ENCODE measurements at places on chromosomes 1 and 21. TPM values are rescaled to one million over a fixed set of nuclear protein-coding genes. Genes with fewer than 3 reads are reported as not detected.

DNA sequence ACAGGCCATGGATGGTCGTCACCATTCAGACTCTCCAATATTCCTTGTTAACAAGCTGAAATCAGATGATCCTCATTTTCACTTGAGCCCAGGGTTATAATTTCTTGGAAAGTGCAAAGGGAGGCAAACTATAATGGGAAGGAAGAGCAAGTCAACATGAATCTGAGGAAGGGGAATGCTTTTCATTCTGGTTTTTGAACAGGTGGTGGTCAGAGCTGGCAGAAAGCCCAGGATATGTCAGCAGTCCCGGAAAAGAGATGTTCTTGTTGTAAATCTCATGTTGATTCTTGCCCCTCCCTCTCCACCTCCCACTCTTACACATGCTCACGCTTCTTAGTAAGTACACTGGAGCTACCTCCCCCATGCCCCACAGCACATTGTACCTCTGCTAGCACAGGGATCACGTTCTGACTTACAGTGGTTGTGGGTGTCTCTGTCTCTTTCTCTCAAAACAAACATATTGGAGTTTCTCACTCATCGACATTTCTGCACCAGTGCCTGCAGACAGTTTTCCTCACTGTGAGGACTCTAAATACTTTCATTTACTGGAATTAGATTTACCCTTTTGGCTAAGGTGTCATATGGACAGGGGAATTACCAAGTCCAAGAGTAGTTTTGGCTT, 77.6 kb downstream of the XCL2 start:
- H3K4me3 ChIP-seq: no peak overlapping the region
- no peaks in the 10 kb centered on the region for H3K27me3 ChIP-seq
- DNase-seq: peak; percentile 84
- H3K4me1 ChIP-seq: peaks cover 42% of the 10 kb centered on the region
- no peak overlapping the region for H3K27ac ChIP-seq

- H3K36me3 ChIP-seq: no peaks in the 10 kb centered on the region
- no peaks in the 10 kb centered on the region for H3K4me1 ChIP-seq
- no peak overlapping the region for H3K27ac ChIP-seq
- H3K4me3 ChIP-seq: no peak overlapping the region
Observed at GRCh38 chr1:47003896-47004403, 19.5 kb upstream of the CYP4X1 start.

DNA sequence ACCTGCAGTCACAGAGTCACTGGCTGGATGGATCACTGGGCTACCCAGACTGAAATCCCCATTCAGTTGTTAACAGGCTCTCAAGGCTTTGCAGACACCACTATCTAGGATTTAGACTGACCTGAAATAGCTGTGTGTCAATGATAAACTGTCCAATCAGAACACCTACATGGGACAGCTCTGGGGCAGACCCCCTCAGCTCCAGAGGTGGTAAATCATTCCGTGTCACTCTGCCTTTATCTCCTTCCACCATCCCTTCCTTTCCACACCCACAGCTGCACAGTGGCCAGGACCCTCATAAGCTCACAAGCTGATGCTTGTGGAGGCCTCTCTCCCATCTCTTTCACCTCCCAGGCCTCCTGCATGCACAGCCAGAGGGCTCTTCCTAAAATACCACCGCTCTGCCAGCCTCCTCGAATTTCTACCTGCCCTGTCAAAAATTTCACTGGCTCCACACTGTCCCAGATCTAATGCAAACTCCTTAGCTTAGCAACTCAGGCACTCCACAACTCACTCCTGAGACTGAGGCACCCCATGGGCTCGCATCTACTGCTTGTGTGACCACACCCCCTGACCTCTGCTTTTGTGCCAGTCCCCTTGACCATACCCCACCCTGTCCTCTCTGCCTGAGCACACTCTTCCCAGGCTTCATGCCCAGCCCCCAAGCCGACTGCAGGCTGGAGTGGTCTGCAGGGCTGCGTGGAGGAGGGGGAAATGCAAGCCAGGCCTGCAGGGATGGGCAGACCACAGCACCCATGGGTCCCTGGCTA, 5.8 kb downstream of the CAPZB start:
- H3K4me3 ChIP-seq: no peak overlapping the region
- H3K27ac ChIP-seq: no peak overlapping the region
- peaks cover 42% of the 10 kb centered on the region for H3K4me1 ChIP-seq

- no peak for DNase-seq
- peak overlapping the region; percentile 54 for H3K27ac ChIP-seq
- no peaks in the 10 kb centered on the region for H3K27me3 ChIP-seq
- peaks cover 48% of the 10 kb centered on the region for H3K4me1 ChIP-seq
- H3K36me3 ChIP-seq: no peaks in the 10 kb centered on the region
Observed at GRCh38 chr1:2230781-2231531, 2.8 kb downstream of the SKI start.

DNA sequence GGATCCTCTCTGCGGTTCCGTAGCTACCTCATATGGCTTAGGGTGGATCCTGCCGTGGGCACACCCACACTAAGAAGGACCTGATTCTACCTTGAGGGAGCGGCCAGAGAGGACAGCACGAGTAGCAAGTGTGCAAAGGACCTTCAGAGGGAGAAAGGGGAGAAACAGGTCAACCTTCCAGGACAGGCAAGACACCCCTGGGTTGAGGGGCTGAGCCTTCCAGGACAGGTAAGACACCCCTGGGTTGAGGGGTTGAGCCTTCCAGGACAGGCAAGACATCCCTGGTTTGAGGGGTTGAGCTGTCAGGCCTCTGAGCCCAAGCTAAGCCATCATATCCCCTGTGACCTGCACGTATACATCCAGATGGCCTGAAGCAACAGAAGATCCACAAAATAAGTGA, 23.1 kb upstream of the PDPN start:
- H3K4me1 ChIP-seq: no peaks in the 10 kb centered on the region
- DNase-seq: no peak
- H3K27ac ChIP-seq: no peak overlapping the region
- H3K4me3 ChIP-seq: no peak overlapping the region
- H3K36me3 ChIP-seq: no peaks in the 10 kb centered on the region
- H3K27me3 ChIP-seq: no peaks in the 10 kb centered on the region

DNA sequence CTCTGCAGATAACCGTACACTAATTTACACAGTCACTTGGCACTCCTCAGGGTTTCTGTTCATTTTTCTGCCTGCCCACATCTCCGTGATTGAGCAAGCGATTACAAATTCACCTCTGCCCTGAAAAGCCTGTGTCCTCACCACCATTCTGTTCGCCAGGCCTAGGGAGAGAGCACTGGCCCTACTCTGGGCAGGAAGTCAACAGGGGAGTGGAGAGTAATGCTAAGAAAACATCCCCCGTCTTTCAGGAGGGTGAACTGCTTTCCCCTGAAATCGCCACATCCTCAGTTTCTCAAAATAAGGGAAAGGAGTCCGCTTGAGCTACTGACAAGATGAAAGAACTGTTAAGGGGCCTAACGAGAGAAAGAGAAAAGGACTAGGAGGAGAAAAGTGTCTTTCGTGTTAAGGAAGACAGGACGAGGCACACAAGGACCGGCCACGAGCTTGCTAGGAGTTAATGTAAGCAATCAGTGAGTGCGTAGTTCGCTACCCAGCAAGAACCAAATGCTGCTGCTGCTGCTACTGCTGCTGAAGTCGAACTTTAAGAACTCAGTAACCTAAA, 632 bp downstream of the PEX19 start:
- H3K4me3 ChIP-seq: peak overlapping the region; percentile 92
- DNase-seq: peak; percentile 66
- peak overlapping the region; percentile 81 for H3K27ac ChIP-seq
- peaks cover 7% of the 10 kb centered on the region for H3K4me1 ChIP-seq
- no peaks in the 10 kb centered on the region for H3K27me3 ChIP-seq

TSPAN1 gene
- 1.7 TPM for total RNA-seq

DNA sequence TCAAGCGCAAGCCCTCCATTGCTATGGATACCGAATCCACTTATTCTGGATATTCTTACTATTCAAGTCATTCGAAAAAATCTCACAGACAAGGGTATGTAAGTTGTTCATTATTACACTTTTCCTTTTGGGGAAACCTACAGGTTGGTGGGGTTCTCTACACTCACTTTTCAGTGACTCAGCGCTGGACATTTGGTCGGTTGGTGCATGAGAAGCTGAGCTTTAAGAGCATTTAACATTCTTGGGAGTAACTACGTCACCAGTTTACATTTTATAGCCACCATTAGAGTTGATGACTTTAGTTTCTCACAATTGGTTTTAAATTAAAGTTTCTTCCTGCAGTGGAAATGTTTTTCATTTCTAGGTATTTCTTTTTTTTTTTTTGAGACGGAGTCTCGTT, 9.6 kb downstream of the VANGL1 start:
- DNase-seq: no peak
- no peak overlapping the region for H3K27ac ChIP-seq
- no peak overlapping the region for H3K4me3 ChIP-seq
- peaks cover 26% of the 10 kb centered on the region for H3K4me1 ChIP-seq
- H3K27me3 ChIP-seq: no peaks in the 10 kb centered on the region
- H3K36me3 ChIP-seq: peaks cover 3% of the 10 kb centered on the region

DNA sequence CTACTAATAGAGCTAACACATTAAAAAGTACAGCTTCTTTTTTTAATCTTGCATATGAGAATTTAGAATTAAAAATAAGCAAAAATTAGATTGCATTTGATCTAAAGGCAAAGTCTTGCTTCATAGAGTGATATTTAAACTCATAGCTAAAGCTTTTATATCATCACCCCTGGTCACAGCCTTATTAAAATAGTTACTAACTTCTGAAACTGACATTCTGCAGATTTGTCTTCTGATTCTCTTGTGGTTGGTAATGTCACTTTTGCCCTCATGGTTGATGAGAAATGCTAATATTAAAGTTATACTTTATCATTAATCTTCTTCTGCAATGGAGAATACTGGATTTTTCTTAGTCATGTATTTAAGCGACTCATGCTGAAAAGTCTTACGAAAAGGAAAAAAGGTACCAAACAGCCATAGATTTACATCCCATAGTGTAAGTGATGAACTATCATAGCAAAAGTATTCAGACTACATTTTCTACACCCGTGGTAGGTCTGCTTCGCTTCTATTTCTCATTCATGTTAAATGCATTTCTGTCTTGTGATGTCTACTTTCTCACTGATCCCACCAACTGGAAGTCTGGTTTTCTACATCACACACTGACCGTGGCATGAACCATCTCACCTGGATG, 330.5 kb upstream of the B3GALT2 start:
- no peaks in the 10 kb centered on the region for H3K4me1 ChIP-seq
- H3K4me3 ChIP-seq: no peak overlapping the region
- no peak for DNase-seq

CELA3A gene
- not detected for total RNA-seq

NSUN4 gene
- 16.9 TPM for total RNA-seq

DNA sequence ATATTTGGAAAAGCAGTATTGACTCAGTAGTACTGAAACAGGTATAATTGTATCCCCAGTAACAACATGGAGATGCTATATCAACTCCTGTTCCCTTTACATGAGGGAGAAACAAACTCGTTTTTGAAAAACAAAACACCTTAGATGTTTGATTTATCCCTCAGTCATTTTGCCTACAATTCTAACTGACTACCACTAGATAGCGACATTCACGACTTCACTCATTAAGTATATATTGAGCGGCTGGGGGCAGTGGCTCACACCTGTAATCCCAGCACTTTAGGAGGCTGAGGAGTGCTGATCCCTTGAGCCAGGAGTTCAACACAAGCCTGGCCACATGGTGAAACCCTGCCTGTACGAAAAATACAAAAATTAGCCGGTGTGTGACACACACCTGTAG, 83.3 kb downstream of the CYYR1 start:
- H3K27ac ChIP-seq: no peak overlapping the region
- no peaks in the 10 kb centered on the region for H3K27me3 ChIP-seq
- H3K4me1 ChIP-seq: no peaks in the 10 kb centered on the region

- H3K36me3 ChIP-seq: no peaks in the 10 kb centered on the region
- H3K4me3 ChIP-seq: peak overlapping the region; percentile 2
- no peaks in the 10 kb centered on the region for H3K27me3 ChIP-seq
- H3K27ac ChIP-seq: peak overlapping the region; percentile 62
Observed at GRCh38 chr1:159996653-159997052, 35.1 kb downstream of the PIGM start.

- DNase-seq: no peak
- peaks cover 2% of the 10 kb centered on the region for H3K27me3 ChIP-seq
- H3K4me3 ChIP-seq: no peak overlapping the region
- no peak overlapping the region for H3K27ac ChIP-seq
Observed at GRCh38 chr1:53370369-53370961, 42.6 kb upstream of the LRP8 start.

- H3K4me1 ChIP-seq: no peaks in the 10 kb centered on the region
- H3K36me3 ChIP-seq: no peaks in the 10 kb centered on the region
- H3K4me3 ChIP-seq: no peak overlapping the region
Observed at GRCh38 chr1:158257888-158258287, 3.7 kb downstream of the CD1A start.

DNA sequence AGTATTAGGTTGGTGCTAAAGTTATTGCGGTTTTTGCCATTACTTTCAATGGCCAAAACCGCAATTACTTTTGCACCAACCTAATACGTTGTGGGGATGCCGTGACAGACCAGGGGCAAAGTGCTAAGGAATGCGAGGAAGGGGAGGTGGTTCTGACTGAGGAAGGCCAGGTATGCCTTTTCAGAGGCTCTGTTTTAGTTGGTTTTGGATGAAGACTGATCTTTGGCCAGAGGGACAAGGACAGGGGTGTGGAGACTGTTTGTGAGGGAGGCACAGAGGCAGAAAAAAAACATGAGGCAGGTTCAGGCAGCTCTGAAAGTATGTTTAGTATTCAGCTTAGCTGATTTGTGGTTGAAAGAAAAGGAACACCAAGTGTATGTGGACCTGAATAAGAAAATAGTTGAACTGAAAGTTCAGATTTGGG, 358.2 kb downstream of the RPS6KC1 start:
- H3K4me1 ChIP-seq: no peaks in the 10 kb centered on the region
- H3K27me3 ChIP-seq: no peaks in the 10 kb centered on the region
- H3K27ac ChIP-seq: no peak overlapping the region
- no peak for DNase-seq

GRCh38 chr1:211386921-211387320, 60.3 kb downstream of the TRAF5 start:
- H3K27ac ChIP-seq: no peak overlapping the region
- no peaks in the 10 kb centered on the region for H3K36me3 ChIP-seq
- H3K4me1 ChIP-seq: peaks cover 5% of the 10 kb centered on the region
- H3K27me3 ChIP-seq: no peaks in the 10 kb centered on the region
- peak; percentile 92 for DNase-seq

All from astrocyte (in vitro differentiated cells and primary cell).